Urinary bladder (tissue), 4 donors: ENCODE measurements at places on chromosomes 7 and 10. TPM values are rescaled to one million over a fixed set of nuclear protein-coding genes. Genes with fewer than 3 reads are reported as not detected.

DNA sequence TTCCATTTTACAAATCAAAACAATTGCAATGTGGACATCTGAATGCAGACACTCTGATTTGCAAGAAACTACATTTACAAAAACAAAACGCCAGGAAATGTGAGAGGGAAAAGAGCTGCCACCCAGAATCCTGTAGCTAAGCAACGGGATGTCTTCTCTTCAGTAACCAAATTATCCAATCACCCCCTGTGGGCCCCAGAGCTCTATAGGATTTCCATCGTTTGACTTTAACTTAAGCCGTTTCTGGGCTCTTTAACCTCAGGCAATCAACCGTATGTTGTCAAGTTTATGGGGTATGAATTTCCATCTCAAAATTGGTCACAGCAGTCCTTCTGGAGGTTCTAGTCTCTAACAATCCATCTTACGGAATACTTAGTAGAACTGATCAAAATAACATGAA is 240.5 kb downstream of the ETV1 start:
- no peak for DNase-seq

DNA sequence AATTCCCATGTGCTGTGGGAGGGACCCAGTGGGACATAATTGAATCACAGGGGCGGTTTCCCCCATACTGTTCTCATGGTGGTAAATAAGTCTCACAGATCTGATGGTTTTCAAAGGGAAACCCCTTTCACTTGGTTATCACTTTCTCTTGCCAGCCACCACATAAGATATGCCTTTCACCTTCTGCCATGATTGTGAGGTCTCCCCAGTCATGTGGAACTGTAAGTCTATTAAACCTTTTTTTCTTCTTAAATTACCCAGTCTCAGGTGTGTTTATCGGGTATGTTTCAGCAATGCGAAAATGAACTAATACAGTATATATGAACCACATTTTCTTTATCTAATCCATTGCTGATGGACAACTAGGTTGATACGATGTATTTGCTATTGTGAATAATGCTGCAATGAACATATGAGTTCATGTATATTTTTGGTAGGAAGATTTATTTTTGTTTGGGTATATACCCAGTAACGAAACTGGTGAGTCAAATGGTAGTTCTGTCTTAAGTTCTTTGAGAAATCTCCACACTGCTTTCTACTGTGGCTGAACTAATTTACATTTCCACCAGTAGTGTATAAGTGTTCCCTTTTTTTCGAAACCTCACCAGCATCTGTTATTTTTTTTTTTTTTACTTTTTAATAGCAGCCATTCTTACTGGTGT is 70.0 kb upstream of the HGF start:
- DNase-seq, result no peak

- DNase-seq, result no peak
Observed at GRCh38 chr7:20786421-20786778, 286 bp downstream of the SP8 start.

- DNase-seq, result no peak
Observed at GRCh38 chr10:14510346-14510745, 179.6 kb upstream of the FRMD4A start.

DNA sequence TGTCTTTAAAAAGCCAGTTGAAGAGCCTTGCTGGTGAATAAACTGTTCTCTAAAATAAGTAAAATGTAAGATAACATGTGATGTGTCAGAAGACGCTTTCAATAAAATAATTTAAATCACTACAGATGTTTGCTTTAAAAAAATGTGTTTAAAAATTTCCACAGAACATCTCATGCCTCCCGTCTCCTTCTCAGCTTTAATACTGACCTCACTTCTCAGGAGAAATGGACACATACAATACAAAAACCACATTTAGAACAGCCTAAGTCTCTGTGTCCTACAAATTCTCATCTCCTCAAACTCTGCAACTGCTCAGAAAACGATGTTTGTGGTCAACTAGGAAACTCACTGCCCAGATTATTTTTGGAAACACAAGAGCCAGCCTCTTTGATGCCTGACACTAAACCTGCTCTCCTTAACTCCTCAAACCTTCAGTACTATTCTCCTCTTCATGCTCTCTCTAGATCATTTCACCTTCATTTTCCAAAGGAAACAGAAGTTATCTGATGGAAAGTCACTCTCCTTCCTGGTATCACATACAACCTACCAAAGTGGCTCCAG is 120.3 kb downstream of the ZNF438 start:
- DNase-seq, result no peak

DNA sequence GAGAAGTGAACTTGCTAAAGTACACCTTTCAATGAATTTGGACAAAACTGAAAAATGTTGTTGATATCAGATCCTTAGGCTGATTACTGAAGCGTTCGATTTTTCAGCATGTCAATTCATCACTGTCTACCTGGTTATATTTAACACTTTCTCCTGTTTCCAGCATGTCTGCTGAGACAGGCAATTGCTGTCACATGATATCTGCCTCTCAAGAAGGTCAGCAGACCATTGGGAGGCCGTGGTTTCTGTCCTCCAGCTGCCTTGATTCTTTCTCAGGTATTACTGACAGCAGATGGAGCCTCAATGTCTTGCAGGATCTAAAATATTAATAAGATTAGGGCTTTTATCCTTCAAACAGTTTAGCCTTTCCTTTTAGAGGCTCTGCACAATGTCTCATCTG is 127.5 kb downstream of the SNX10 start:
- no peak for DNase-seq

DNA sequence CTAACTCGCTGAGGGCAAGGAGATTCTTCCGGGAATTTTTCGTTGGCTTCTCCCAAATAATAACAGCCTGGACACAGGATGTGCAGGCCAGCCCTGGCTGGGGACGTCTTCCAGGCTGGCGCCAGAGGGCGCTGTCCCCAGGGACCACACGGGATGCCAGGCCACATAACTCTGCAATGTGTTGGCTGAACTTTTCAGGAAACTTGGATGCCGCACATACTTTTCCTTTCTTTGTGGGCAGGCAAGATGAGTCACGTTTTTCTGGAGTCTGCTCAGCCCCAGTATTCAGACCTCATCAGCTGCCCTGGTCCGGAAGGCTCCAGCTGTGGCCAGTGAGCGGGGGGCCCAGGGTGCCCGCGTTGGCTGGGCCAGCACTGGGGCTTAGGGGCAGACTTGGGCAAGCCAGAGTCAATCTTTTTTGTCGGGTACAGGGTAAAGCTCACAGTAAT is 122.7 kb downstream of the PRKAG2 start:
- peak; percentile 63 for DNase-seq

DNA sequence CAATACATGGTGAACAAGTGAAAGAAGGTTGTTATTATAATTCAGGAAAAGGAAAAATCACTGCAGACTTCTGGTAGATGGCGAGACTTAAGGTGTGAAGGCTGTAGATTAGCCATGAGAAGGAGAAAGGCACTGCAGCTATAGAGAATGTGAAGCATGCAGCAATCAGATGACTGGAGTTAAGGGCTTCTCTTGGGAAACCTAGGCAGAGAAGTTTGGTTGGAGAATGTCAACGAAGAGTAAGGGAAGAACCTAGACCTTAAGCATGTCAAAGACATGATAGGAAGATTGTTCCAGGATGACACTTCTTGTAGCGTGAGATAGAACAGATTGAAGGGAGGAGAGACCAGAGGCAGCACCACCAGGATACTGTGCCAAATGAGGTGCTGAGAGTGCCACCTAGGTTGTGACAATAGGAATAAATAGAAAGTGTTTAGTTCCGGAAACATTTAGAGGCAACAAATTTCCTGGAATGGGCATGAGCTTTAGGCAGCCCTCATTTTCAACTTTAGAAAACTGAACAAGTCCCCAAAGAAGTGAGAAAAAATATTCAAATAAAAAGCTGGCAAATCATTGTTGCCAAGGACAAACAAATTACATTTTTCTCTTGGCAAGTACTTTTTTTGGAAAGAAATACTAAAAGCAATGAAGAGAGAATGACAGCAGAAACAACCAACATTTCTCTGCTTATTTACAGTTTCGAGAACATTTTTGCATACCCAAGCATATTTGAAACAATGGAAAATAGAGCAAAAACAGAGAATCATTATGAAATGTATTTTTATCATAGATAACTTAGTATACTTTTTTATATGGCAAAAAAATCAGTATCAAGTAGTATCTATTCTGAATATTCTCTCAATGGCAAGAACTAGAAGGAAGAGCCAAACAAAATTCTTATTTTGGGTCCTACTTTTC is 4.9 kb downstream of the LRRC17 start:
- DNase-seq, result no peak

DNA sequence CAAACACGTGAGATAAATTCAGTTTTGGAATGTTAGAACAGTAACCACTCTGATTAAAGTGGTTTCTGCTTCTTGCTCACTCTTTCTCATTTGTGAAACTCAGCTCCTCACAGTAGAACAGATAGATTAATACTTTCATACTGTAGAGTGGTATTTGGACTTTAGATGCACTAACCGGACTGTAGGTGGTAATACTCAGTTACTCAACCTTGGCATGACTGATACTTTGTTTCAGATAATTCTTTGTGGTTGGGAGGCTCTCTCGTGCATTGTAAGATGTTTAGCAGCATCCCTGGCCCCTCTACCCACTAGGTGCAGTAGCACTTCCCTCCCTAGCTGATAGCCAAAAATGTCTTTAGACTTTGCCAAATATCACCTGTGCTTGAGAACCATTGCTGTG is 37.6 kb downstream of the MCU start:
- DNase-seq, result no peak

SCART1 gene
- 3.3 TPM for total RNA-seq

FGFBP3 gene
- 1.5 TPM for total RNA-seq

FOXP2 gene
- total RNA-seq, result 85.2 TPM

SPDYE5 gene
- not detected for total RNA-seq

PODXL gene
- total RNA-seq, result 18.7 TPM
